ENCODE measurements at places on chromosomes 7 and 10. TPM values are rescaled to one million over a fixed set of nuclear protein-coding genes. Genes with fewer than 3 reads are reported as not detected.

ZNF518A gene
- total RNA-seq: 13.9 TPM

LRRD1 gene
- 0.56 TPM for total RNA-seq

ARMC3 gene
- total RNA-seq: not detected

COL26A1 gene
- 1.4 TPM for total RNA-seq

HIP1 gene
- total RNA-seq: 14.8 TPM

BTBD16 gene
- total RNA-seq: not detected

MOGAT3 gene
- not detected for total RNA-seq

ANXA8 gene
- 0.40 TPM for total RNA-seq

ZPBP gene
- not detected for total RNA-seq

GPR15LG gene
- total RNA-seq: not detected

SEMA3E gene
- total RNA-seq: 0.88 TPM

WIPF3 gene
- total RNA-seq: not detected

GRM3 gene
- not detected for total RNA-seq

OR2A2 gene
- total RNA-seq: not detected

MYH16 gene
- total RNA-seq: 0.26 TPM

EZH2 gene
- total RNA-seq: 9.8 TPM
